ENCODE measurements at places on chromosomes 16 and 17.

GRCh38 chr17:11990363-11990983 lies 6.8 kb downstream of the ZNF18 start:
- no peak for DNase-seq

GRCh38 chr17:65811043-65811442 lies 249.6 kb upstream of the AXIN2 start:
- no peak for DNase-seq

- no peak for DNase-seq
These were observed 46.6 kb upstream of the LCMT1 start for GRCh38 chr16:25064937-25065336.

- peak; percentile 47 for DNase-seq
These were observed at the start of gene NLRC3 for GRCh38 chr16:3577302-3577752. Gene NLRC3, minus strand, starts transcription at chr16:3577403. Its CDS starts 12,367 bp downstream, at chr16:3565036.

- DNase-seq, result no peak
These were observed 723.6 kb downstream of the WWOX start for GRCh38 chr16:78823027-78823426.

- DNase-seq, result no peak
These were observed 2.6 kb downstream of the HNF1B start for GRCh38 chr17:37742116-37742761.

GRCh38 chr16:59463776-59464175 lies 729.7 kb upstream of the GOT2 start:
- DNase-seq, result no peak

DNA sequence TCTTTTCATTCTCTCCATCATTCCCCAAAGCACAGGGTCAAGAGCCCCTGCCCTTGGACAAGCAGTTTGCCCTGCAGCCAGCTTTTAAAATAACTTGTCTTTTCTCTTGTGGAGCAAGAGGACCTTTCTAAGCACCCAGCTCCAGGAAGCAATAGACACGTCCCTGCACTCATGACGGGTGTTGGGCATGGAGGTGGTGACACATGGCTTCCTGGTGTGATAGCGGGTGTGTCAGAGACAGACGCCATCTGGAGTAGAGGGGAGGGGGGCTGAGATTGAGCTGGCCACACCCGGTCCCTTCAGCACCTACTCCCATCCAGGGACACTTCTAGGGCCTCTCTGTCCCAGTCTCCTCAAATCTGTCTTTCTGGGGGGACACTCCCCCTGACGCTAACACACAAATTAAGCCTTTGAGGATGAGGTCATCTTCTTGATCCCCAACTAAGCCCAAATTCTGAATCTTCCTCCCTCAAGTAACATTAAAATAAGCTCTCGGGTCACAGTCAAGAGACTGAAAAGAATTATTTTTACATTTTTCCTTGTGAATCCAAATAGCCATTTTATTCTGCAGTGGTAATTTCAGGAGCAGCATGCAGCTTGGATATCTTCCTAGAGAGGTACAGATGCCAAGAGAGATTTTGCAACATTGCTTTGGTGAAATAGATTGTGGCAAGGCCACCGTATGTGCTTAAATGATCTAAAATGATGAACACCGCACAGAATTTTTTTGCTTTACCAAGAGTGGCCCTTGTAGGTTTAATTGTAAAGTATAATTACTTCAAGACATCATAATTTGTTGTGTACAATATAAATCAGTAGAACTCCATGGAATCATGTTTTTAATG lies 216.6 kb upstream of the IRX3 start:
- no peak for DNase-seq

- DNase-seq, result no peak
These were observed 17.1 kb downstream of the PSKH1 start for GRCh38 chr16:67910158-67910557.

DNA sequence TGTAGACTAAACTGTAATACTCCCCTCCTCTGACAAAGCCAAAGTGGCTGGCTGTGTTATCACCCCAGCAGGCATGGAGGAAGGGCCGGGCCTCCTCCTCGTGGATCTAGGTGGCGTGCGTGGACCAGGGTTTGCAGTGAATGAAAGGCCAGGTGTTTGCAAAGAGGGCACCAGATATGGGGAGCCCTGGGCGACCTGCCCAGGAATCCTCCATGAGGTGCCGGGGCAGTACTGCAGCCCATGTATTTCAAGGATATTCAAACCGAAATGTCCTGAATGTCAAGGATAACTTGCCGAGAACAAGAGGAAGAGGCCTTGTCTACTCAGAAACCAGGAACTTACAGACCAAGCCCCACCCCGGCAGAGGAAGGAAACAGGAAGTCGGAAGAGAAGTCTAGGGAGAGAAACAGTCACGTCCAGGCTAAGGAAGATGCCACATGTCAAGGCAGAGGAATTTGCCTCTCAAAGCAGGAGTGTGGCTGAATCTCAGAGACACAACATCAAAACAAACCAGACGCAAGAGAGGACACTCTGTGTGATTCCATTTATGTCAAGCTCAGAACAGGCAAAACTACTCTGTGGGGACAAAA lies 13.7 kb upstream of the OSGIN1 start:
- no peak for DNase-seq

- no peak for DNase-seq
These were observed 19.0 kb upstream of the RMI2 start for GRCh38 chr16:11326084-11326736.

GRCh38 chr16:83831456-83831987 lies 23.7 kb downstream of the HSBP1 start:
- no peak for DNase-seq

DNA sequence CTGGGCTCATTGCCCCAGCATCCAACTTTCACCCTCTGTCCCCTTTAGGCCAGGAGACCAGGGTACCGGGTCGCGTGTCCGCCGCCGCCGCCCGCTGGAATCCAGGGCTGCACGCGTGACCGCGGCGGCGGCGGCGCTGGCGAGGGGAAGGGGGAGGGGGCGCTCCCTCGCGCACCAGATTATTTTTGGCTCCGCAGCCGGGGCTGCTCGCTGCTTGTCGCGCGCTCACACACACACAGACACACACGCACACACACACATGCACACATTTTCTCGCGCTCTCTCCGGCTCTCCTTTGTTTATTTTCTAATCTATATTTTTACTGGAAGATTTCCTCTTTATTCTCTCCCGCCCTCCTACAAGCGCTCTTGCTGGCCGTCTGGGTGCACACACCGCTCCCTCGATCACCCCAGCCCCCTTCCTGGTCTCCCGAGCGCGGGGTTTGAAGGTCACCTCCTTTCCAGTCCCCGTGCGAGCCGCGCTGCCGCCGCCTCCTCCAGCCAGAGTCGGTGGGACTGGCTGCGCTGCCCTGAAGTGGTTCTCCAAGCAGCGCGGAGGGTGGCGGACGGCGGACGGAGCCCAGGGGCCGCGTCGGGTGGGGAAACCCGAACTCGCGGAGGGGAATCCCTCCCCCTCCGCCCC lies 921.4 kb upstream of the EEF2KMT start:
- DNase-seq, result no peak

GRCh38 chr17:57609125-57609877 lies 135.8 kb downstream of the CCDC182 start:
- DNase-seq, result no peak

DNA sequence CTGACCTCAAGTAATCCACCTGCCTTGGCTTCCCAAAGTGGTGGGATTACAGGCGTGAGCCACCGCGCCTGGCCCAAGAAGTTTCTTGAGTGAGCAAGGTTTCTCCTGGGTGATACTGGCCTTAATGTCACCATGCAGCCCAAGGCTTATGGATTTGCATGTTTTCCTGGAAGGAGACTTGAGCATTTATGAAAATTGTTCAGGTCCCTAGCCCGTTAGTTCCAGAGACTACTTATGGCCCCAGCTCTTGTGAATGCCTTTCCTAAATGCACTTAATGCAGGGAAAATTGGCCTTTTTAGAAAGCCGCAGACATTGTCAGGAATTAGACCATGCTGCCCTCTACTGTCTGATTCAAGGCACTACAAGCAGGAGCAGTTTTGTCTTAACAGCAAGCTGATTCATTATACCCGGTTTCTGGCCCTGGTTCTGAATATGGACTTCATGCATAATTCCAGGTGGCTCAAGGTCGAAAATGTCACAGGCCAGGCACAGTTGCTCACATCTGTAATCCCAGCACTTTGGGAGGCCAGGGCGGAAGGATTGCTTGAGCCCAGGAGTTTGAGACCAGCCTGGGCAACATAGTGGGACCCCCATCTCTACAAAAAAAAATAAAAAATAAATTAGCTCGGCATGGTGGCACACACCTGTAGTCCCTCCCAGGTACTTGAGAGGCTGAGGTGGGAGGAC lies 91.3 kb downstream of the SNX29 start:
- DNase-seq, result no peak

DNA sequence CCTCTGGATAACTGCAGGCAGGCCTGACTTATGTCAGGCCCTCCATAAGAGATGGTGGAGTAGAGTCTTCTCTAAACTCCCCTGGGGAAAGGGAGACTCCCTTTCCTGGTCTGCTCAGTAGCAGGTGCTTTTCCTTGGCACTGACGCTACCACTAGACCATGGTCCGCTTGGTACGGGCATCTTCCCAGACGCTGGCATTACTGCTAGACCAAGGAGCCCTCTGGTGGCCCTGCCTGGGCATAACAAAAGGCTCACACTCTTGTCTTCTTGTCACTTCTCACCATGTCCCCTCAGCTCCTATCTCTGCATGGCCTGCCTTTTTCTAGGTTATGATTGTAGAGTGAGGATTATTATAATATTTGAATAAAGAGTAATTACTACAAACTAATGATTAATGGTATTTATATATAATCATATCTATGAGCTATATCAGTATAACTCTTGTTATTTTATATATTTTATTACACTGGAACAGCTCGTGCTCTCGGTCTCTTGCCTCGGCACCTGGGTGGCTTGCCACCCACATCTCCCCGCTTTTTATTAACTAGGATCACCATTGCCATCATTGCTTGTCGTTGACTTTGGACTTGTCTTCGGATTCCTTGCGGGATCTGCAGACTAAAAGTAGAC lies 59.8 kb upstream of the ARL4D start:
- DNase-seq, result peak; percentile 3

GRCh38 chr16:87850009-87851006 lies 19.0 kb downstream of the SLC7A5 start:
- peak; percentile 79 for DNase-seq

DNA sequence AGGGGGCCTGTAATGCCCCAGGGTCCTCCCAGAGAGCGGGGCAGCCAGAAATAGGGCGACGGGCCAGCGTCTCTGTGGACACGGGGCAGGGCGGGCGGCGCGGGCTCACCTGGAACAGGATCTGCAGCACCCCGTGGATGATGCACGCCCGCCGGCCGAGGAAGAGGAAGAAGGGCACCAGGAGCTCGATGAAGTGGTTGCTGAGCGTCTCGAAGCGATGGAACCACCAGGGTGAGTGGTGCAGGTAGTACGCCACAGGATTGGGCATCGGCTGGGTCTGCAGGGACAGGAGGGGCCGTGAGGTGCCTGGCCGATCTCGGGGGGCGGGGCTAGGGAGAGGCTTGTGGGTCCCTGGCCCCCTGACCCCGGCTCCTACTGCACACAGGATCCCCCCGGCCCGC lies 78.9 kb upstream of the GNG13 start:
- no peak for DNase-seq

DNA sequence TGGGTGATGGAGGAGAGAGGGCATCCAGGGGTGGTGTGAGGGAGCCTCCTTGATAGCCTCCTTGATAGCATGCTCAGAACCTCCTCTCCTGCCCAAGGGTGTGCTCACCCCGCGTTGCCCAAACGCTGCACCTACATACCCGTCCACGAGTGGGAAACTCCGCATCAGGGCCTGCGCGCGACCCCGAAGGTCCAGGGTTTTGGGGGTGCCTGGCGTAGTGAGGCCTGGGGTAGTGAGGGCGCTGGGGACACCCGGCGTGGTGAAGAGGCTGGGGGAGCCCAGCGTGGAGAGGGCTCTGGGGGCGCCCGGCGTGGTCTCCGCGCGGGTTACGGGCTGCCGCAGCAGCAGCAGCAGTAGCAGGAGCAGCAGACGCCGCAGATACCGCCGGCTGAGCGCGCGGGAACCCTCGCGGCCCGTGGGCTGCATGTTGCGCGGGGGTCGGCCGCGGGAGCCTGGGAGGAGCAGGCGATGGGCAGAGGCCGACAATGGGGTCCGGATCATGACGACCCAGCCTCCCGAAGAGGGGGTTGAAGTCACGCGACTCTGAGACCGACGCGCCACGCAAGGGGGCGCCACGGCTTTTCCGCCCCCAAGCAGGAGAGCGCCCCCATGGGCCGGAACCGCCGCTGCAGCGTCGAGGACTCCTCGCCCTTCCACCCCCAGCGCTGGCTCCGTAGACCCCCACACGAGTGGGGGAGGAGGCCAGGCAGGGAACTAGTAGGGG lies at the start of gene DPEP3:
DPEP3 (minus strand) TSS at position 545 of the 724 bp plus-strand sequence; CDS start at position 426, 119 bp downstream.
- DNase-seq, result no peak

GRCh38 chr16:82105107-82105506 lies 64.9 kb downstream of the MPHOSPH6 start:
- no peak for DNase-seq

- no peak for DNase-seq
These were observed 102.3 kb upstream of the C17orf78 start for GRCh38 chr17:37273409-37274051.

All from stimulated activated naive CD4-positive, alpha-beta T cell (primary cell).